GOT3 (cell line): ENCODE measurements at places on chromosomes 7 and 10.

DNA sequence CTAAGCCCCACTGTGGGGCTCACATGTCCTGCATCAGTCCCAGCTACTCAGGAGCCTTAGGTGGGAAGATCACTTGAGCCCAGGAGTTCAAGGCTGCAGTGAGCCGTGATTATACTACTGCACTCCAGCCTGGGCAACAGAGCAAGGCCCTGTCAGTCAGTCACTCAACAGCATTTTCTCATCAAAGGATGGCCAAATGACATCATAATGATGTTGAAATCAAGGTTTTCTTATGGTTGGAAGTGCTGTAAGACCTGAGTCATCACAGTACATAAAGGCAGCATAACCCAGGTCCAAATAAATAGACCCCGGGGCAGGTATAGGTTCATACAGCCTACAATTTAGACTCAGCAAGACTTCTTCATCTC lies 341.1 kb downstream of the PARD3 start:
- no peak for DNase-seq

GRCh38 chr10:27948186-27948585 lies 50.7 kb downstream of the ODAD2 start:
- no peak for DNase-seq

DNA sequence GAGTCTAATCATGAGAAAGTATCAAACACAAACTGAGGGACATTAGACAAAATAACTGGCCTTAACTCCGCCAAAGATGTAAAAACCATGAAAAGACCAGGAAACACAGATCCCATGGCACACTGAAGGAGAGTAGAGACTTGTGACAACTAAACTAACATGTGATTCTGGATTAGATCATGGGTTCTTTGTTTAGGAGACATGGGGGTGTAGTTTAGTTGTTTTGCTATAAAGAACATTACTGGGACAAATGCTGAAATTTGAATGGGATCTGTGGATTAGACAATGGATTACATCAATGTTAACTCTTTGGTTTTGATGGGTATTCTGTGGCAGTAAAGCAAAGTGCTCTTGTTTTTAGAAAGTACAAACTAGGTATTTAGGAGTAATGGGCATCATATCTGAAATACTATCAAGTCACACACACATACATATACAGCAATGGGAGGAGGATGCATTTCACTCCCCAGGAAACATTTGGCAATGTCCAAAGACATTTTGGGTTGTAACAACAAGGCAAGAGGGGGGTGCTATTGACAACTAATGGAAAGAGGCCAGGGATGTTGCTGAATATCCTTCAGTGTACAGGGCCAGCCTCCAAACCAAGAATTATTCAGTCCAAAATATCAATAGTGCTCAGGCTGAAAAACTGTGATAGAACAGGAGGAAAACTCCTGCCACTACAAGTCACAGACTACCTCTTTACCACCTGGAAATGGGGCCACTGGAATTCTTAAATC lies 32.4 kb downstream of the WAPL start:
- DNase-seq: no peak

DNA sequence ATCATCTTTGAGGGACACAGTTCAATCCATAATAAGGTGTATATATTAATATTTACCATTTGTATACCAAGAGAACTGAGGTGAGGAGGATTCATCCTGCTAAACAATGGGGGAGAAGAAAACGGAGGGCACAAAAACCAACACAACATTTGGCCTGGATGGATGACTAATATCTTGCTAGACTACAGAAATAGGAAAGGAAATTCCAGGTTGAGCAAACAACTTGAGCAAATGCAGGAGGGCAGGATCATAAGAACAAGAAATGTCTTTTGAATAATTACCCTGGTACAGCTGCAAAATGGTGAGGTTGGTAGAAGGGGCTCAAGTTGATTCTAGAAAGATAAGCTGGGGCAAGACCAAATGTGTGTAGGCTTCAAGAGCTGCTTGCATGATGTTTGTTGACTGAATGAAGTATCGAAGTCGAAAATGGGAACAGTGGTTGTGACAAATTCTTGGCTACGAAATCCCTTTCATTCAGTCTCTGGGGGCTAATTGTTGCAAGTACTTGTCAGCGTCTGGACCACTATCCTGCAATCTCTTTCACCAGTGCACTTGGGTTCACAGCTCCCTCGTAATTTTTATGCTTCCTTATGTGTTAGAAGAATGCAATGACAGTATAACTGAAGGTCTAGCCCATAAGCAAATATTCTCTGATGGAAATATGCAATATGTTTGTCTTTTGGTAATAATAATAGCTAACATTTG lies 176.2 kb downstream of the PTEN start:
- DNase-seq: no peak

GRCh38 chr7:26667514-26668133 lies 196.8 kb downstream of the SKAP2 start:
- peak; percentile 59 for DNase-seq

DNA sequence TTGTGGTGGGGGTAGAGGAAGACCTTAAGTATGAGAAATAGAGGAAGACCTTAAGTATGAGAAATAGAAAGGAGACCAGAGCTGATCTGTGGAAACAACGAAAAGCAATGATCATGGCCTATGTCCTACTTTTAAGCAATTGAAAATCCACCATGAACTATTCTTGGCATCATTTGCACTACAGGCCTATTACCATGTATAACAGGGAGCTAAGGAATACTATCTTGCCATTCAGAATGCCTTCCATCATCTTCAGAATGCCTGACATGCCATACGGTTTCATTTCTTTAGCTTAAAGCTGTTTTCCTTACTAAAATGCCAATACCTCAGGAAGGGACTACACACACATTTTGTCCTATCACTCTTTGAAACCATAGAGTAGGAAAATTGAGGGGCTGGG lies 127.0 kb downstream of the CALCR start:
- DNase-seq: no peak
